ENCODE measurements at places on chromosomes 1 and 21.

GRCh38 chr1:154998818-154999570 lies 3.6 kb upstream of the ZBTB7B start:
- peak; percentile 41 for DNase-seq

DNA sequence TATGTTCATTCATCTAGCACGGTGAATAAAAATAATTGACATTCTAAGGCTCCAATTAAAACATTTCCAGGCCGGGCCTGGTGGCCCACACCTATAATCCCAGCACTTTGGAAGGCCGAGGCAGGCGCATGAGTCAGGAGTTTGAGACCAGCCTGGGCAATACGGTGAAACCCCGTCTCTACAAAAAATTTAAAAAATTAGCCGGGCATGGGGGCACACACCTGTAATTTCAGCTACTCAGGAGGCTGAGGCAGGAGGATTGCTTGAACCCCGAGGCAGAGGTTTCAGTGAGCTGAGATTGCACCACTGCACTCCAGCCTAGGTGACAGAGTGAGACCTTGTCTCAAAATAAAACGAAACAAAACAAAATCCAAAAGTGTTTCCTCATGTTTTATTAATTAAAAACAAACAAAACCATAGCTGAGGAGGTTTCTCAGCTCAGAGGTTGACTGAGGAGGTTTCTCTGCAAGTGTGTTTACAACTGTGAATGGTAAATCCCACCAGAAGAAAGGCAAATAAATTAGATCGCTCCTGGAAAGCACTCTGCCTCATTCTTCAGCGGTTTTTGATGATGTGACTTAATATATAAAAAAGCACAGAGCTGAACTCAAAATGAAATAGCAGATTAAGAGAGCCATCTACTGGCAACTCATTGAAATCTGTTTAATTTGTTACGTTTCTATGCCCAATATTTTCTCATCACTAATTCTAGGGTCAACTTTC lies 37.7 kb upstream of the ATG4C start:
- peak; percentile 20 for DNase-seq

GRCh38 chr1:203289281-203289981 lies 15.9 kb upstream of the BTG2 start:
- peak; percentile 94 for DNase-seq

DNA sequence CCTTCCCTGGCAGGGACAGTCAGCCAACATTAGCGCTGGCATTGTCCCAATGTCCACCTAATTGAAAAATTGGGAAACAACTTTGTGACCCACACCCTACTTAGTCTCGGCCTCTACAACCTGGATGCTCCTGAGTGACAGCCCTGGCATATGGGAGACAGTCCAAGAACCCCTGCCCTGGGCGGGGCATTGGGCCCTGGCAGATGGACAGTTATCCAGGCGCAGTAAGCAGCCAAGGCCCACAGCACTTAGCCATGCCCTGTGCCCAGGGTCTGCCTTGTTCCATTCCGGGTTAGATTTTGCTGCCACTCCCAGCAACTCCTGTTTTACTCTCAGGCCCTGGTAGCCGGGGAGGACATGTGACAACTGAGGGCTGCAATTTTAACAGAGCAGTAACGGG lies 50.3 kb downstream of the NFASC start:
- no peak for DNase-seq

GRCh38 chr1:206982216-206982615 lies 12.0 kb upstream of the FCAMR start:
- DNase-seq = peak; percentile 17

- no peak for DNase-seq
Measured at GRCh38 chr1:109886827-109887226, 23.8 kb upstream of the CSF1 start.

DNA sequence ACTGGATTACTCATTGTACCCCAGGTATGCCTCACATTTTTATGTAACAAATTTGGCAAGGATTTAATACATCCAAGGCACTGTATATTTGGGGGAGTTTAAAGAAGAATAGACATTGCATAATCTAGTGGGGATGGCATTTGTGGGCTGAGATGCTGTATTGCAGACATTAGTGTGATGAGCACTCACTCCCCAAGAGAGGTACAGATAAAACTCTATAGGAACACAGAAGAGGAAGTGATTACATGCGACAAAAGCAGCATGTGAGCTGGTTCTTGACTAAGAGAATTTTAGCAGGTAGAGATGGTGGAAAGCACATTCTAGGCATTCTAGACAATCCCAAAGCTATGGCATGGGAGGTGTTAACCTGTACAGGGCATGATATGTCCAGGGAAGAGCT lies 24.2 kb upstream of the CDC14A start:
- no peak for DNase-seq

DNA sequence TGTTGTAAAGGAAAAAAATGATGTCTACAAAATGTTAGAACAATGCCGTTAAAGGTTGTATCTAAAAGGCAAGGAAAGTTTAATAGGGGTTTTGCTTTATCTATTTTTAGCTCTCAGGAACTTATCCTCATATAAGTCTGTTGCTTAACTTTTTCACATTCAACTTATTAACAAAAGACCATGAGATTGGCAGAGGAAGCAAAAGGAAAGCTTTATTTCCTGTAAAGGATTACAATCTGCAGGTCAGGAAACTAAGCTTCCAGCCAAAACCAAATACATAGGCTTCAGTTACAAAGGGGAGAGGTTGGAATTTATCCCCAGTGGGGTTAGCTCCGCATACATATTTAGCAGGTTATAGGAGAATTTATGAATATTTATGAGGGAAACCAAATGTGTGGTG lies 58.7 kb upstream of the KIAA1614 start:
- DNase-seq = no peak

GRCh38 chr1:119687434-119688079 lies 24.2 kb upstream of the PHGDH start:
- no peak for DNase-seq

DNA sequence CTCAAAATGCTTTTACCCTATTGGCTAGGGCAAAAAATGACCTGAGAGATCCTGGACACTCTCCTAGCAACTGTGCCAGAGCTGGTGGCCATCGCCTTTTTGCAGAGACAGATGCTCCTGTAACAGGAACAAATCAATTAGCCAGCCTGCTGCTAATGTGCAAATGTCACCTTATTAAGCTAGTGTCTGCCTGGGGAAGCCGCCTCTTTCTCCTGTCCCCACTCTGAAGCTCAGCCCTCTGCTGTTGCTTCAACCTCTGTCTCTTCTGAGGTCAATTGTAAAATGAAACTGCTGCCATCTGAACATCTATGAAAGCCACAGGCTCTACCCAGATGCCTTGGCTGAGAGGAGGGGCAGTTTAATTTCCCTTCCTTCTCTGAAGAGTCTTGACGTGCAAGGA lies 85.5 kb upstream of the CACNA1E start:
- no peak for DNase-seq

GRCh38 chr1:52929019-52929418 lies 1.9 kb downstream of the SCP2 start:
- DNase-seq = no peak

DNA sequence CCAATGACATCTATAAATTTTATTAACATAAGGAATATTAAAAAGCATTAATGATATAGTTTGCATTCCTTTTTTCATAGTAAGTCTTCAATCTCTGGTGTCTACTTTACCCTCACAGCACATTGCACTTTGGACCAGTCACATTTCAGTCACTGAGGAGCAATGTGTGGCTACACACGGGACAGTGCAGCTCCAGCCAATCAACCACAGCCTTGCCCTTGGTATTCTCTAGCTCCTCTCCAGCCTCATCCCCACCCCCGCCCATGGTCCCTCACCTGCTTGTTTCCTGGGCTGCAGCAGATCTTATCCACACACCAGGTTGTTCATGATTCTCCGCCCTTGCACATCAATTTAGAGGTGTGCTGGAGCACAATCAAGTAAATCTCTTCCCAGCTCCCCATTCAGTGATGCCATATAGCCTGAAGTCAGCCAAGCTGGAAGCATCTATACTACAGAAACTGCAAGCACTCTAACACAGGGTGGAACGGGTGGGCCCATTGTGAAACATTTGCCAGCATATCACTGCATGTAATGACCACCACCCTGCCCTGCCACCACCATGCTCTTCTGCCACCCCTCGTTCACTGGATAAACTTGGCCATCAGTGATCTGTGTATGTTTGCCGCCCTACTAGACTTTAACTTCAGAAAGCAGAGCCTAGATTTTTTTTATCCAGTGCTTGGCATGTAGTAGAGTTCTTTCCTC lies 93.0 kb upstream of the SLC44A3 start:
- no peak for DNase-seq

DNA sequence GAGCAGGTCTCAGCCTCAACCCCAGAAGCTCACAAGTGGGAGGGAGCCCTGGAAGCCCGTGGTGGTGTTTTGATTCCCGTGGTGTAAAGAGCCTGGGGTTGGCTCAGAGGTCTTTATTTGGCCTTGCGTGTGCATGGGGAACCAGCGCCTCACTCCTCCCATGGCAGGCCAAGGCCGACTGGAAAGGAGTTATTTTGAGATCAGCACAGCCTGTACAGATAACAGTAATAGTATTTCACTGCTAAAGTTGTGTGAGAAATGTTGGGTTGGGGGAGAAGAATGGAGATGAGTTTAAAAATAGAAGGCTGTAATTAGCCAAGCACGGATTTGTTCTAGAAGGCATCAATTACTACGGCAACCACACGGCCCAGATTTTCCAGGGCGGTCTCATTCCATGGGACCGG lies 186.5 kb downstream of the DYRK1A start:
- DNase-seq = no peak

DNA sequence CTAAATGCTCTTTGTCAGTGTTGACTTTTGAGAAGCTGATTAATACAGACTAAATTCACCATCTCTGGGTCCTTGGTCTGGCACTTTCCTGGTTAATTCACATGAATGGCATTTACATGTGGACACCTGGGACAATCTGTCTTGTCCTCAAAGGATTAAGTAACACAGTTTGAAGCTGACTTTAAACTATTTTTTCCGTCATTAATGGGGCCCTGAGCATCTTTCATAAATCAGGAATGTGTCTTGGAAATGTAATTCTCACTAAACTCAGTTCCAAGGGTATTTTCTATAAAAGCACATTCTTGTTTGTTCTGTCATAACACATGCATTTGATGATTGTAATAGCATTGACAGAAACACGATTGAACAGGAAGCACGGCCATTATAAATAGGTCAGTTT lies 26.7 kb upstream of the NBL1 start:
- no peak for DNase-seq

DNA sequence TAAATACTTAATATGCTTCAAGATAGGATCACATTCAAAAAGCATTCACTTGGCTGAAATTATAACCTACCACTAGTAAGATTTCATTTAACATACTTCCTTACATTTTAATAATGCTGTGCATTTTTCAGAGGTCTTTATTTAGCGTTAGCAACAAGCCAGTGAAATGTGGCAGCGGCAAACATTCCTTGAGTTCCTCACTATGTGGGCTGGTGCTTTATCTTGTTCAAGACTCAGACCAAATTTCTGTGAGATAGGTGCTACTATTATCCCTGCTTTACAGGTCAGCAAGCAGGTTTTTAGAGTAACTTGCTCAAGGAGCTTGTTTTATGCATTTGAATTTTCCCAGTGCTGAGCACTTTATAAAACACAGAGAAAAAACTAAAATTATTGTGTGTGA lies 132.7 kb downstream of the PLPPR4 start:
- no peak for DNase-seq

- DNase-seq = no peak
Measured at GRCh38 chr1:92194511-92194910, 23.2 kb upstream of the C1orf146 start.

DNA sequence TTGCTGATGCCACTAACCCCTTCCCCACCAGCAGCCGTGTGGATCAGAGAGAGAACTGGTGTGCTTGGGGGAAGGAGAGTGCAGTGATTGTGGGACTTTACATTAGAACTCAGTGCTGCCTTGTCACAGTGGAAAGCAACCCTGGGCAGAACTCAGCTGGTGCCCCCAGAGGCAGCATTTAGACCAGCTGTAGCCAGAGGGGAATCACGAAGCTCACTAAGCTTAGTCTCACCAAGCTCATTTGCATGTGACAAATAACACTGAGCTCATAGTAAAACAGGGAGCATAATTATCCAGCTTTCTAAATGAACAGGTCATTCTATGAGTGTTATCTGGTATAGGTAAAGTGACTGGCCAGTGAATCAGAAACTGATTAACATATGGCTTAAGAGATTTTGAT lies 9.8 kb upstream of the SMAP2 start:
- no peak for DNase-seq

DNA sequence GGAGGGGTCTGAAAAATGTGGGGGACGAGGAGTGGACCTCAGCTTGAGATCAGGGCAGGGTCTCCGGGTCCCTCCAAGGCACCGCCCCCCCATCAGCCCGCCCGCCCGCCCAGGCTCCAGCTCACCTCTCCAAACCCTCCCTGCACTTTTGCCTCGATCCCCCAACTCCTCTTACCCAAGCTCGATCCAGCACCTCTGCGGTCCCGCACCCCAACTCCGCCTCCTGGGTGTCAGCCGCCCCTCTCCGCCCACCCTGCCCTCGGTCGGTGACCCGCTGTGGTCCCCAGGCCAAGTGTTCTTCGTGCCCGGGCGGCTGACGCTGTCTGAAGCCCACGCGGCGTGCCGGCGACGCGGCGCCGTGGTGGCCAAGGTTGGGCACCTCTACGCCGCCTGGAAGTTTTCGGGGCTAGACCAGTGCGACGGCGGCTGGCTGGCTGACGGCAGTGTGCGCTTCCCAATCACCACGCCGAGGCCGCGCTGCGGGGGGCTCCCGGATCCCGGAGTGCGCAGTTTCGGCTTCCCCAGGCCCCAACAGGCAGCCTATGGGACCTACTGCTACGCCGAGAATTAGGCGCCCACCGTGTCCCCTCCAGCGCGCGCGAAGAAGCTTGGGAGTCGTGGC lies 5.7 kb downstream of the HAPLN2 start:
- no peak for DNase-seq

GRCh38 chr1:231691618-231692259 lies 65.1 kb downstream of the DISC1 start:
- no peak for DNase-seq

GRCh38 chr1:104056786-104057185 lies 307.1 kb downstream of the AMY1C start:
- no peak for DNase-seq

GRCh38 chr21:38280454-38280853 lies 23.7 kb downstream of the KCNJ15 start:
- DNase-seq = no peak

DNA sequence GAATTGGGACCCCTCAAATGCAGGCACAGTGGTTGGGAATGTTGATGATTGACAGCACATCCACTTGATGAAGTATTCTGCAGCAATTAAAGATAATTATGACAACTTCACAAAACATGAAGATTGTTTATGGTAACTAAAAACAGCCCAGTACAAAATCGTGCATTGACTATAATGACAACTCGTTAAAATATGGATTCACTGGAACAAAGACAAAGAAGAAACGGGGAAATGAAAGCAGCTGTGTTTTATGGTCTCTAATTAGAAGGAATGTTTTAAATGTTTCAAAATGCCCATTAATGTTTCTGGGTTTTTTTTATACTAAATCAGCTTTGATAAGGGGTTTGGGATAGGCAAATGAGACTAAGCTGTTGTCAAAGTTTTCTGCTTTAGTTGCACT lies 36.1 kb downstream of the NIPAL3 start:
- no peak for DNase-seq

- DNase-seq = peak; percentile 12
Measured at GRCh38 chr21:41425954-41426675, at the start of gene MX1. MX1 (plus strand) TSS chr21:41426239; CDS start chr21:41432071, 5,832 bp downstream.

GRCh38 chr1:82153272-82153629 lies 352.5 kb downstream of the ADGRL2 start:
- DNase-seq = no peak

Data from NCI-H1436 (cell line).